ENCODE measurements at places on chromosomes 7 and 10. TPM values are rescaled to one million over a fixed set of nuclear protein-coding genes. Genes with fewer than 3 reads are reported as not detected.
A peak's percentile ranks its signal among the peaks of the same experiment; 100 is the strongest.

GRCh38 chr10:60367431-60367830 is 22.2 kb downstream of the ANK3 start:
- DNase-seq, result no peak

DNA sequence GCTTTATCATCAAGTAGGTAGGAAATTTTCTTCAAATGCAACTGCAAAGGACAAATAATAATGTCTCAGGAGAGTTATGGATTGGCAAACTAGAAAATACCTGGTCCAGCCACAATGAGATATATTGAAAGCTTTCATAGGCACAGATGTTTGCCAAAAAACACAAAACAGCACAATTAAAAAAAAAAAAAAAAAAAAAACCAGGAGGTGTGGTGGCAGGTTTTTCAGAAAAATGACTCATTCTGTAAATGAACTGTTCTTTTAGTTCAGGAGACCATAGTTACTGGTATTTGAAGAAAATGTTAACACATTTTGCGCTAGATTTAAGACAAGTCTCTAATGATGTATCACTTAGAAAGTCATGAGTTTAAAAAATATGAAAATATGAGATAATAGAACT is 55.0 kb upstream of the JCAD start:
- peak; percentile 71 for DNase-seq

- no peak for DNase-seq
Measured at GRCh38 chr7:129238546-129238945, 13.7 kb downstream of the AHCYL2 start.

- no peak for DNase-seq
Measured at GRCh38 chr7:47654672-47655298, 72.9 kb upstream of the TNS3 start.

The STEAP1 gene
- 1.8 TPM for total RNA-seq

The OR2A42 gene
- total RNA-seq, result not detected

DNA sequence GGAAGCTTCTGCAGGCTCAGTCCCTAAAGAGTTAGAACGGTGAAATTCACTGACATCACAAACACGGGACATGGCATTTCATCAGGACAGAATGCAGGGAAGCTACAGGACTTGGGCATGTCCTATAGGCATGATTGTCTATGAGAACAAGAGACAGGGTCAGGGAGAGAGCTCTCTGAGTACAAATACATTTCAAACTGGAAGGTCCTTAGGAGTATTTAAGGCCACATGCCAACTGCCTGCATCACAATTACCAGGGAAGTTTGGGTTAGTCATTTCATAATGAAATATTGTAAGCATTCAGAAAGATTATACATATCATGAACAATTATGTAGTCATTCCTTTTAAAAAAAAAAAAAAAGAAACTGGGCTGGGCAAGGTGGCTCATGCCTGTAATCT is 71.3 kb downstream of the CREB3L2 start:
- DNase-seq, result no peak

- DNase-seq, result peak; percentile 28
Measured at GRCh38 chr10:61280303-61280702, 172.9 kb downstream of the TMEM26 start.

Data from lung microvascular endothelial cell (primary cell).